Activated naive CD8-positive, alpha-beta T cell treated with anti-CD3 and anti-CD28 coated beads for 36 hours (primary cell): ENCODE measurements at places on chromosomes 3 and 15.

- H3K27ac ChIP-seq, result no peak overlapping the region
- H3K27me3 ChIP-seq, result no peaks in the 10 kb centered on the region
- DNase-seq, result no peak
- peaks cover 32% of the 10 kb centered on the region for H3K36me3 ChIP-seq
- peaks cover 61% of the 10 kb centered on the region for H3K4me1 ChIP-seq
Measured at GRCh38 chr3:141241616-141242376, 10.2 kb downstream of the PXYLP1 start.

DNA sequence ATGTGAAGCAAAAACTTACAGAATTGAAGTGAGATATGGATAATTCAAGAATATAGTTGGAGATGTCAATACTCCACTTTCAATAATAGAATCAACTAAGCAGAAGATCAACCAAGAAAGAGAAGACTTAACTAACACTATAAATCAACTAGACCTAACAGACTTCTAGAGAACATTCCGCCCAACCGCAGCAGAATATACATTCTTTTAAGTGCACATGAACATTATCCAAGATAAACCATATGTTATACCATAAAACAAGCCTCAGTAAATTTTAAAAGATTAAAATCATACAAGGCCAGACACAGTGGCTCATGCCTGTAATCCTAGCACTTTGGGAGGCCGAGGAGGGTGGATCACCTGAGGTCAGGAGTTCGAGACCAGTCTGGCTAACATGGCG is 5.5 kb upstream of the TEX55 start:
- H3K36me3 ChIP-seq, result no peaks in the 10 kb centered on the region
- no peaks in the 10 kb centered on the region for H3K27me3 ChIP-seq
- no peak overlapping the region for H3K4me3 ChIP-seq
- DNase-seq, result no peak
- H3K4me1 ChIP-seq, result no peaks in the 10 kb centered on the region
- no peak overlapping the region for H3K27ac ChIP-seq

- no peak overlapping the region for H3K4me3 ChIP-seq
- H3K36me3 ChIP-seq, result no peaks in the 10 kb centered on the region
- no peak overlapping the region for H3K27ac ChIP-seq
Measured at GRCh38 chr3:146709969-146710368, 104.8 kb upstream of the PLSCR5 start.

GRCh38 chr15:56772868-56773639 is 39.7 kb upstream of the ZNF280D start:
- DNase-seq, result no peak
- H3K36me3 ChIP-seq, result no peaks in the 10 kb centered on the region
- peaks cover 3% of the 10 kb centered on the region for H3K4me1 ChIP-seq
- no peak overlapping the region for H3K27ac ChIP-seq
- no peaks in the 10 kb centered on the region for H3K27me3 ChIP-seq

DNA sequence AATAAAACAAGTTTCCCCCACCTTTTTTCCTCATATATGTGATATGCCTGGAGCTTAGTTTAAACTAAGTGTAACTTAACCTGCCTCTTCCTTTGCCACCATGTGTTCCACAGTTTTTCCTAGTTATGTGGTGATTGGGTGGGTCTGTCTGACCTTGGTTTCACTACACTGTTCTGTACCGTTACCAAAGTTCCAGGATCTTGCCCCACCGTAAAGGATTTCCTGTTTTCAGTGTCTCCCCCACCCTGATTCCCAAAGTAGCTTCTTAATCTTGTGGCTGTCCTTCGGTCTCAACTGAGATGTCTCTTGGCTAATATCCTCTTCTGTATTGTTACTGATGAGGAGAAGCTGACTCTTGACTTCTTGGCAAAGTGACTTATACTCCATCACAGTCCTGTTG is 6.4 kb upstream of the MGA start:
- peaks cover 5% of the 10 kb centered on the region for H3K27me3 ChIP-seq
- no peak overlapping the region for H3K27ac ChIP-seq
- peaks cover 5% of the 10 kb centered on the region for H3K36me3 ChIP-seq
- DNase-seq, result no peak
- no peak overlapping the region for H3K4me3 ChIP-seq

DNA sequence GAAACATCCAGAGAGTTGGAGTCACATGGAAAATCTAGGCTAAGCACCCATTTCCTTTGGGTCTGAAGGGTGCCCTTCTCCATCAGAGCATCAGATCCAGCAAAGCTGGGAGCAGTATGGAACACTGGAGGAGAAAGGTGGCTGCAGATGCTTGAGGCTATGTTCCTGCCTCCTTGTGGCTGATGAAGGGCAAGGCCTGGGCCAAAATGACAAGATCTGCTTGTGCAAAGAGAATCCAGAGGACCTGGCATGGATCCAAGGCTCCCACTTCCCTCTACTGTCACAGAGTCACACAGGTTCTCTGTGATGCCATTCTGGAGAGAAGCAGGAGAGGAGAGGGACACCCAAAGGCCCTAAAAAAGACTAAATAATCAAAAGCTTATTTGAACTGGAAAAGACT is 9.2 kb upstream of the ATP8B4 start:
- DNase-seq, result no peak
- H3K27me3 ChIP-seq, result peaks cover 5% of the 10 kb centered on the region
- no peak overlapping the region for H3K27ac ChIP-seq
- no peak overlapping the region for H3K4me3 ChIP-seq

DNA sequence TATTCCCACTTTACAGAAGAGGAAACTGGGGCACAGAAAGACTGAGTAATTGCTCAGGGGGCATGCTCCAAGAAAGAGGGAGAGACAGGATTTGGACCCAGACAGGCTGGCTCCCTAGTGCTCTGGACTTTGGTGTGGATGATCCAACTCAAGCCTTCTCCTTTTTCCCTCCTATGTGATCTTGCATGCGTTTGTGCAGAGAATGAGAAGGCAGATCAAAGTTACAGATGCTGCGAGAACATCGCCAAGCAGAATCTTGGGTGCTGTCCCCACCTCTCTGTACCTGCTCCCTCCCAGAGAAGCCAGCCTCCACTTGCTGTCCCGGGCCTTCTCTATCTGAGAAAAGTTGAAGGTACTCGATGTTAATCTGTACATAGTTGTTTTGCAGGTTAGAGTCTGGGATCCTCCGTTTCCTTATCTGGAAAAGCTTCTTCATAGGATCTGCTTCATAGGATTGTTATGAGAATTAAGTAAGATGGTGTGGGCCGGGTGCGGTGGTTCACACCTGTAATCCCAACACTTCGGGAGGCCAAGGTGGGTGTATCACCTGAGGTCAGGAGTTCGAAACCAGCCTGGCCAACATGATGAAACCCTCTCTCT is 10.2 kb downstream of the GNB5 start:
- no peak overlapping the region for H3K27ac ChIP-seq
- H3K4me1 ChIP-seq, result peaks cover 14% of the 10 kb centered on the region
- no peak for DNase-seq
- no peaks in the 10 kb centered on the region for H3K27me3 ChIP-seq

- H3K27me3 ChIP-seq, result no peaks in the 10 kb centered on the region
- H3K36me3 ChIP-seq, result no peaks in the 10 kb centered on the region
- H3K27ac ChIP-seq, result no peak overlapping the region
- H3K4me3 ChIP-seq, result no peak overlapping the region
Measured at GRCh38 chr15:52408823-52409222, 113.2 kb upstream of the MYO5C start.

- H3K27me3 ChIP-seq, result peaks cover 6% of the 10 kb centered on the region
- H3K27ac ChIP-seq, result no peak overlapping the region
- H3K4me1 ChIP-seq, result no peaks in the 10 kb centered on the region
Measured at GRCh38 chr3:40719660-40720287, 195.0 kb downstream of the ZNF621 start.

DNA sequence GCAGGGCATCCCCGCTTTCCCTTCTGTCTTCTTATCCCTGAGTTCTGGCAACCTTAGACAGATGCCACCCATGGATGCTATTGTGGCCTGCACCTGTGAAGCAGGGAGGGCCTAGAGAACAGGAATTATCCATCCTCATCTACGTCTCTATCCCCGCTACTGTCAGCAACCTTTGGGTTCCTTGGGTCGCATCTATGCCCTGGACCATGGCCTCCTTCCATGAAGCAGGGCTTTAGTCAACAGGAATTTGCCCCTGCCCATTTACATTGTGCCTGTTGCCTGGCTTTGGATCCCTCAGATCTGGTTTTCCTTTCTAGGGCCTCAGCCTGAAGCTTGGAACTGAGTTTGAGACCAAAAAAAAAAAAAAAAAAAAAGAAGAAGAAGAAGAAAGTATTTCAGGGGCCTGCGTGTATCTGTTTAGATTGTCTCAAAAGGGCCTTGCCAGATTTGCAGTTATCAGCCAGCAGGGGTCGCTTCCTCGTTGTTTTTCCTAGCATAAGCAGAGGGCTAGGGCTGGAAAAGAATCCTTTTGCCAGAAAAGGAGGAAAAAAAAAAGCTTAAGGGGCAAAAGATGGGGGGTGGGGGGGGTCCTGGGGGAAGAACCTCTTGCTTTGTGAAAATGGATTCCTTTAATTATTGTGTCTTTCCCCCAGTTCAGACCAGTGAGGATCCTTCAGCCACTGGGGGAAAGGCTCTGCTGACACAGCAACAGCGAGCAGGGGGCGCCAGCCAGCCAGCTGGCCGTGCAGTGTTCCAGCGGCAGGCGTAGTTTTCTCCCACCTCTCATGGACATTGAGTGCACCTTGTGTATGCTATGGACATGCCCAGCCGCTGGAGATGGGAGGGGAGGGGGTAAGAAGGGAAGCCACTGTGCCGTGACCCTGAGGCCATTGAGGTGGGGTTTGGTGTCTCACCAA is 65.7 kb upstream of the ALDH1L1 start:
- H3K27me3 ChIP-seq, result peaks cover 20% of the 10 kb centered on the region
- no peaks in the 10 kb centered on the region for H3K36me3 ChIP-seq

GRCh38 chr3:31810991-31811433 is 170.1 kb downstream of the OSBPL10 start:
- no peak overlapping the region for H3K4me3 ChIP-seq
- H3K27me3 ChIP-seq, result no peaks in the 10 kb centered on the region
- no peak overlapping the region for H3K27ac ChIP-seq
- H3K36me3 ChIP-seq, result no peaks in the 10 kb centered on the region
- no peak for DNase-seq

DNA sequence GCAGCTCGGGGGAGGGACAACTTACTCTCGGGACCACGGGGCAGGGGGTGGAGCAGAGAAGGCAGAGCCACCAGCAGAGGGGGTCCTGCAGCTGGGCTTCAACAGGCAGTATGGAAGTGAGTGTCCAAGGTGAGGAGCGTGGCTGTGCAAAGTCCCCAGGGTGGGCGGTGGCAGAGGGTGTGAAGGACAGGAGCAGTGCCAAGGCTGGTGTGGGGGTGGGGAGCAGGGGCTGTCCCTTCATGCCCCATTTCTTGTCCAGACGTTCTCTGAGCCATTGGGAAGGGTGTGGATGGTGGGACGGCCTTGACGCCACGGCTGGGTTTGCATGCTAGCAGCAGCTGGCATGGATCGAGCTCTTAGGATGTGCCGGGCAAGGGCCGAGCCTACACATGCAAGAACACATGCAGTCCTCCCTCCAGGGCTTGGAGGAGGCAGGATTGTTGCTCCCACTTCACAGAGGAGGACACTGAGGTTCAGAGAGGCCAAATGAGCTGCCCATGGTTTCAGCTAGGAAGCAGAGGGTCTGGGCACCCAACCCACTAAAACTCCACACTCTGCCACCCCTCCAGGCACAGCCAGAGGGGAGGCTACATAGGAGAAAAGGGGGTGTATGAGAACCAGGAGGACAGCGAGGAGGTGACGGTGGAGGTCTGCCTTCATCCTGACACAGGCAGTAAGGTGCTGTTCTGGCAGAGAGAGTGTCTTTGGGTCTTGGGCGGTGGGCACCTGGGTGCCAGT is 93.6 kb downstream of the TBC1D2B start:
- no peaks in the 10 kb centered on the region for H3K36me3 ChIP-seq
- DNase-seq, result no peak
- no peak overlapping the region for H3K27ac ChIP-seq
- H3K27me3 ChIP-seq, result peaks cover 5% of the 10 kb centered on the region

DNA sequence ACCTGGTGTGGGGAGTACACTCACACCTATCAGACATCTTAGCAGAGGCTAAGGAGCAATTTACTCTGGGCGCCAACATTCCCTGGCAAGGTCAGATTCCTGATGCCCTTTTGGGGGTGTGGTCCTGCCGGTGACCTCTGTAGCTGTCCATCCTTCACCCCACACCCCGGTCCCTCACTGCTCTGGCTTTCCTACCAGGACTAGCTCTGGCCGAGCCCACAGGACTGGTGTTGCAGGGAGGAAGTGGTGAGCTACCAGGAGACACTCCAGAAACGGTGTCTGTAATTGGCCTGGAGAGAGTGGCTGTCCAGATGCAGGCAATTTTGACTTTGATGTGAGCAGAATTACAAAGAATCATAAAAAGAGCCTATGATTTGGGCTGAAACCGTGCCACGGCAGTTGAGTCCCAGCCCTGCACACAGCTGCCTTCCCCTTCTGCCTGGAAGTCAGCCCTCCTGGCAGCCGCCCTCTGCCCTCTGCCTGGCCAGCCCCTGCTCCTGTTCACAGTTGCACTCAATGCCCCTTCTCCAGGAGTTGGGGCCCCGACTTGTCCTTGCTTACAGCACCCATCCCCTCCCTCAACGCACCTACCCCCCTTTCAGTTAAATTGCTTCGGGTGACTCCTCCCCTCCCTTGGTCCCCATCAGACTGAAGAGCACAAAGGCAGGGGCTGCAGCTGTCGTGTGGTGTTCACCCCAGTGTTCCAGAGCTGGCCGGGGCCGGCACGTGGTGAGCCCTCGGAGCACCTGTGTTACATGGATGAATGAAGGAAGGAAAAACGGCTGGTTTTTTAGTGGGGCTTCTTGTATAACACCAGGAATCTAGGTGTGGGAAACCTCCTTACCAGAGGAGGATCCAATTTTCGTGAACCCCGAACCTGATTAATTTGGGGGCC is 80.2 kb upstream of the TPM1 start:
- no peak overlapping the region for H3K4me3 ChIP-seq
- H3K36me3 ChIP-seq, result no peaks in the 10 kb centered on the region
- H3K27ac ChIP-seq, result no peak overlapping the region
- H3K27me3 ChIP-seq, result no peaks in the 10 kb centered on the region
- no peak for DNase-seq
- H3K4me1 ChIP-seq, result no peaks in the 10 kb centered on the region

DNA sequence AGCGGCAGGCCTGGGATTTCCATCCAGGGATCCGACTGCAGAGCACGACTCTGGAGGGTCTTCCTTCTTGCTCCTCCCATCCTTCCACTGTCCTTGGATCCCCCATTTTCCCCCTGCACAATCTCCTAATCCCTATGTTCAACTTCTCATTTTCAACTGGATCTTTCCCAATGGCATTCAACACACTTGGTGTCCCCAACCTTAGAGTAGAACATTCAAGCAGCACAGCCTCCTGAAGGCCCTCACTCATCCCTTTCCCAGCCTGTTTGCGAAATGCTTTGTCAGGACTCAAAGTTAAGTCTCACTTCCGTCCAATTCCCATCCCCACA is 32.3 kb downstream of the RPN1 start:
- peaks cover 28% of the 10 kb centered on the region for H3K4me1 ChIP-seq
- peaks cover 33% of the 10 kb centered on the region for H3K36me3 ChIP-seq
- DNase-seq, result no peak
- peak overlapping the region; percentile 99 for H3K4me3 ChIP-seq
- H3K27ac ChIP-seq, result peak overlapping the region; percentile 97

GRCh38 chr3:55877703-55878102 is 390.6 kb upstream of the WNT5A start:
- no peaks in the 10 kb centered on the region for H3K4me1 ChIP-seq
- no peak for DNase-seq
